Mucosa of gallbladder (tissue), 1 donor: ENCODE measurements at places on chromosomes 2 and 18. TPM values are rescaled to one million over a fixed set of nuclear protein-coding genes. Genes with fewer than 3 reads are reported as not detected.

DNA sequence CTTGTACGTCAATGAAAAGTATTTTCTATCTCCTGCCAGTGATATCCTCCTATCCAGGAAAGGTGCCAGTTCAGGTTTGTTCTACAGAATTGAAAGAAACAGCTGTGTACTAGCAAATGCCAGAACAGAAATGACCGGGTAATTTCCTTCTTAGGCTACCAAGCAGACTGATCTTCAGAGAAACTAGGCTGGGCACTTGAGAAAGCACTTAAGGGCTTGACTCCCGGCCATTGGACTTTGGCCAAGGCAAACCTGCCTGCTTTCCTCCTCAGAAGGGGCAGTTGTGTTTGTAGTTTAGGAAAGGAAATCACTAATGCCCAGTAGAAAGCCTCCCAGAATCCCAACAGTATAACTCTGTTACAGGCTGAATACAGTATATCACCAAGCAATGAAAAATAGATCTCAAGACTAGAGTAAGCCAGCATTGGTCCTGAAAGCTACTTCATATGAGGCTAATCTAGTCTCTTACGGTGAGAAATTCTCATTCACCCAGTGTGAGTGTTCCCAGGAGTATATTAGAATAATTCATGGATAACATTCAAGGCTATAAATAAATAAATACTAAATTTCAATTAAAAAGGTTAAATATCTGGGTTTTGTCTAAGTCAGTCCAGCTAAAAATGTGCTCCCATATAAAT lies 43.0 kb upstream of the COL5A2 start:
- DNase-seq: peak; percentile 17

GRCh38 chr2:154555710-154556109 lies 142.8 kb upstream of the KCNJ3 start:
- DNase-seq: no peak

DNA sequence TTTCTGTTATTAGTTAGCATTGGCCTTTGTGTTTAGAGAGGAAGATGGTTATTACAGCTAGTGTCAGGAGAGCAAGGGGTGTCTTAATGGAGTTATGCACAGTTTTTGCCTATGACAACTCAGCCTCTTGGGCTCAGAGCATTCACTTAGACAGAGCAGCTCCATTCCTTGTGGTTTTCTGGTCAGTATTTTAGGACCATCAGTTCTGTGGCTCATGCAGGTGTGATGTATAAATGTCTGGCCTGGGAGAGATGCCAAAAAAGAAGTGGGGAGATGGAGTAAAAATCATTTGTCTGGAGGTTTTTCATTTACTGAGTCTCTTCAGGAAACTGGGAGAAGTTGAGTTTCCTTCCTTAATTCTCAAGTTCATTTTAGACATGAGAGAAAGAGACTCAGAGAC lies 79.7 kb downstream of the PRKCE start:
- DNase-seq: no peak

The AP1S3 gene
- total RNA-seq: 43.3 TPM

The SLC39A10 gene
- 28.3 TPM for total RNA-seq

The FOXI3 gene
- total RNA-seq: not detected
